Activated T-helper 17 cell treated with anti-CD3 and anti-CD28 coated beads, Interleukin-2, amount 50 U/mL, for 72 hours (primary cell): ENCODE measurements at places on chromosomes 1 and 21. TPM values are rescaled to one million over a fixed set of nuclear protein-coding genes. Genes with fewer than 3 reads are reported as not detected.
A peak's percentile ranks its signal among the peaks of the same experiment; 100 is the strongest.

Gene LRRC8D
- total RNA-seq, result 15.2 TPM

Gene HAX1
- total RNA-seq, result 132 TPM

Gene LRRC71
- not detected for total RNA-seq

Gene CHRNB2
- not detected for total RNA-seq

DNA sequence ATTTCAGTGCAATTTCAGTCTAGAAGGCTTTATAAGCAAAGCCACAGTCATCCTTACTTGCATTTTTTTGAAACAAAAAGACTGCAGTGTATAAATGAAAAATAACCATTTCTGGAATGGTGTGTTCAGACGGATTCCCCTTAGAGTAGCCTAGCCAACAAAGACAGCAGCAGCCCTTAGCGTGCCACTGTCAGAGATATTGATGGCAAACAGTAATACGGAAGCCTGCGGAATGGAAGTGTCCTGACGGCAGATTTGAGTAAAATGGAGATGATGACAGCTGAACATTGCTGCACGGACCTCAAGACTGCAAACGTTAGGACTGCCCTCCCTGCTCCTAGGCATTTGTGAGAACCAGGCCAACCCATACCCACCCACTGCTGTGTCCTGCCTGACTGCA, 54.7 kb downstream of the PDE9A start:
- ATAC-seq, result no peak

GRCh38 chr1:168529518-168529917, 14.3 kb downstream of the XCL2 start:
- no peak for ATAC-seq

- ATAC-seq, result no peak
Observed at GRCh38 chr1:163410073-163410999, 88.6 kb downstream of the NUF2 start.

GRCh38 chr1:204780630-204781029, 90.0 kb upstream of the NFASC start:
- no peak for ATAC-seq

DNA sequence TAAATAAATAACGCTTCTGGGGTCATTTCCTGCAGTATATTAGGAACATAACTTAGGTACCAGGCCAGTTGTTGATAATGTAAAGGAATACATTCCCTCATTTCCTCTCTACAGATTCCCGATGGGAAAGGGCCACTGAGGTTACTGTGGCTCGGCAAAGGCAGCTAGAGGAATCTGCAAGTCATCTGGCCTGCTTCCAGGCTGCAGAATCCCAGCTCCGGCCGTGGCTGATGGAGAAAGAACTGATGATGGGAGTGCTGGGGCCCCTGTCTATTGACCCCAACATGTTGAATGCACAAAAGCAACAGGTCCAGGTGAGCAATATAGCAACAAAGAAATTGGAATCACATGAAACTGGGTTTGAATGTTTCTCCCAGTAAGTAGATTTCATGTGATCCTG, 109.6 kb upstream of the BMP8A start:
- no peak for ATAC-seq

DNA sequence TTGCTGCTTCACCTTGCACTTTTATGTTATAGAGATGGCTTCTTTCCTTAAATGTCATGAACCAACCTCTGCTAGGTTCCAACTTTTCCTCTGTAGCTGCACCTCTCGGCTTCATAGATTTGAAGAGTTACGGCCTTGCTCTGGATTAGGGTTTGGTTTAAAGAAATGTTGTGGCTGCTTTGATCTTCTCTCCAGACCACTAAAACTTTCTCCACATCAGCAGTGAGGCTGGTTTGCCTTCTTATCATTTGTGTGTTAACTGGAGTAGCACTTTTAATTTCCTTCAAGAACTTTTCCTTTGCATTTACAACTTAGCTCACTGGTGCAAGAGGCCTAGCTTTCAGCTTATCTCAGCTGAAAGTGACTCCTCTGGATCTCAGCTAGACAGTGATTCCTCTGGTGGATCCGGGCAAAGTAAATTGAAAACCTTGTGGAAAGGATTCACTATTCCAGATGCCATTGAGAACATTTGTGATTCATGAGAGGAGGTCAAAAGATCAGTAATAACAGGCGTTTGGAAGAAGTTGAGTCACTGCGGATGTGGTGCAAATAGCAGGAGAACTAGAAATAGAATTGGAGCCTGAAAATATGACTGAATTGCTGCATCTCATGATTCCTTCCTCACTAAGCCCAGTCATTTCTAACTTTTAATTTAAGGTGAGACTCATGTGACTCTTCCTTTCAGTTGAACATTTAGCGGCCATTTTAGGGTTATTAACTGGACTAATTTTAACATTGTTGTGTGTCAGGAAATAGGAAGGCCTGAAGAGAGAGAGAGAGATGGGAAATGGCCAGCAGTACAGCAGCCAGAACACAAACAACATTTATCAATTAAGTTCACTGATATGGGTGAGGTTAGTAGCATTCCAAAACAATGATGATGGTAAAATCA, 16.2 kb upstream of the RGS1 start:
- ATAC-seq, result peak; percentile 81

DNA sequence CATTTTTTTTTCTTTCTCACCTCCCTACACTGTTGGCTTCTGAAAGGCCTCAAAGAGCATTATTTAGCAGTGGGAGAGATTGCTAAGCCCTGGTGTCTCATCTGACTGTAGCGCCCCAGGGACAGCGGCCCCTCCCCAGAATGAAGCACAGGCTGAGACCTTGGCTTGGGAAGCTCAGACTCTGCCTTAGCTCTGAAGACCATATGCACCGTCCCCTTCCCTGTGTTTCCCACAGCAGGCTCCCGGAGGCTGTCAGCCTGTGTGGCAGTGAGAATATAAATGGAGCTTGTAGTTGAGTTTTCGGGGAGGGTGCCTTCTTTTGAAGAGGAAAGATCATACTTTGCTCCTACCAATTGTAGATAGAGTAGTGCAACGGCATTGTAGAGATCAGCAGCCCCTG, 25.3 kb downstream of the SMYD2 start:
- ATAC-seq, result no peak

- ATAC-seq, result no peak
Observed at GRCh38 chr21:35923971-35924370, 136.4 kb downstream of the SETD4 start.

GRCh38 chr1:161214369-161214768, 726 bp upstream of the FCER1G start:
- no peak for ATAC-seq

DNA sequence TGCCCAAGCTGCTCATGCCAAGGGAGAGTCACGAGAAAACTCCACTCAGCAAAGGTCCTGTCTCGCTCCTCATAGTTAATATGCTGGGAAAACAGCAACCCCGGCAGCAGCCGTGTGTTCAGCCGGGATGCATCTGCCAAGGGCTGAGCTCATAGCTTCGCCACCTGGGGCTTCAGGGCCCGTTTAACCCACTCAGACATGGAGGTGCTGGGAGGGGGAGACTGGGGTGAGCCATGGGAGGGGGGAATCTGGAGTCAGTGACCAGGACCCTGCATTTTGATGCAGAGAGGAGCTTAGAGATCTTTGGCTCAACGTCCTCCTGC, 283.4 kb downstream of the PTPRU start:
- no peak for ATAC-seq

GRCh38 chr1:204574865-204575163, 58.6 kb downstream of the MDM4 start:
- no peak for ATAC-seq

DNA sequence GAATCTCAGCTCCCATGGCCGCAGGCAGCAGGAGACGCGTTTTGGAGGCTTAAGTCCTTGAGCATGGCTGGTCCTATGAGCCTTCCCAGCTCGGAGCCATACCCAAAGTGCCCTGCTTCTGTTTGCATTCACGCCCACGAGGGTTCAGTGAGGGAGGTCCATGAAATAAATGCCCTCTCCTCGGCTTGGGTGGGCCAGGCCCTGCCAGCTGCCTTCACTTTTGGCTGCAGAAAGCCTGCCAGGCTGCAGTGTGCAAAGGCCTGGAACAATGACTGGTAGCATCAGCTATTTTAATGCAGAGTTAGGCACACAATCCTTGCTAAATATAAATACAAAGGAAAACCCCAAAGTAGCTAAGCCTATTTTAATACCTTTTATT, 49.4 kb downstream of the H3-3A start:
- no peak for ATAC-seq

GRCh38 chr1:47895279-47896125, 101.7 kb downstream of the TRABD2B start:
- ATAC-seq, result no peak
